NCI-H2171 treated with DMSO at 0.1 percent for 48 hours (cell line): ENCODE measurements at places on chromosomes 11 and 22.
A peak's percentile ranks its signal among the peaks of the same experiment; 100 is the strongest.

DNA sequence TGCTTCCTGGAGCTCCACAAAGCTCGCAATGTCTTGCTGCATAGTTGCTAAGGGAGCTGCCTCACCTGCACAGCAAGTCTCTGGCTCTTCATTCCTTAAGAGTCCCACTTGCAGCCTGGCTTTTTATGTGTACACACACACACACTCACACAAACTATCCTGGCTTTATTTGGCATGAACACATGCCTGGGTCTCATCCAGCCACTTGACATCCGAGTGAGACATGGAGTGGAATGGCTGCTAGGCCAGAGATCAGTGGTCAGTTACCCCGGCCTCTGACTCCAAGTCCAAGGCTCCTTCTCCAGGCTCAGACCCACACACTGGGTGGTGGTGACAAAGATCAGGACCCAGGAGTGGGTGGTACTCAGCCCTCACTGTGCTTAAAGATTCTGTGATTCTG is 37.9 kb upstream of the CLTCL1 start:
- DNase-seq: no peak

GRCh38 chr11:104390651-104391050 is 226.7 kb upstream of the PDGFD start:
- no peak for DNase-seq

GRCh38 chr11:2532704-2533586 is 88.1 kb downstream of the KCNQ1 start:
- DNase-seq: peak; percentile 68

DNA sequence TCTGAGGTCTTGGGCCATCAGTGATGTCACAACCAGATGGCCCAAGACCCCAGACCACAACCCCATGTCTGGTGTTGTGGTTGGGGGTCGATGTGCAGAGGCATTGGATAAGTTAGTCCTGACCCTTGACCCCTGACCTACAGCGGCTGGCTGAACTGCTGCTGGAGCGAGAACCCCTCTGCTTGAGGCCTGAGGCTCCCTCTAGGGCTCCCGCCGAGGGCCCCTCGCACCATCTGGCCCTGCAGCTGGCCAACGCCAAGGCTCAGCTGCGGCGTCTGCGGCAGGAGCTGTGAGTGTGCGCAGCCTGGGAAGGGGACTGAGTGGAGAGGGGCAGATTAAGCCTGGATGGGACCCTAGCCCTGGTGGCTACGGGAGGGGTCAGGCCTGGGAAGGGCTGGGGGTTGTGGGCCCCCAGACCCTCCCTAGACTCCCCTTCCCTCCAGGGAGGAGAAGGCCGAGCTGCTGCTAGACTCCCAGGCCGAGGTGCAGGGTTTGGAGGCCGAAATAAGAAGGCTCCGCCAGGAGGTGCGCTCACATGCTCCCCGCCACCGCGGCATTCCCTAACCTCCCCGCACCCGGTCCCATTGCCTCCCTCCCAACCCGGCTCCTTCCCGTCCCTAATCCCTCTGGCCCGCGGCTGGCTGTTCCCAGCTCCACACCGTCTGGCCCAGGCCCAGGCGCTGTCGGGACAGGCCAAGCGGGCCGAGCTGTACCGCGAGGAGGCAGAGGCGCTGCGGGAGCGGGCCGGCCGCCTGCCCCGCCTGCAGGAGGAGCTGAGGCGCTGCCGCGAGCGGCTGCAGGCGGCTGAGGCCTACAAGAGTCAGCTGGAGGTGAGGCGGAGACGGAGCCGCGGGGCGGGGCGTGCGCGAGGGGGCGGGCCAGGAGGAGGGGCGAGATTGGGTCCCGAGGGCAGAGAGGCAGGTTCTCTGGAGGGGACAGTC is 2.1 kb downstream of the CCDC88B start:
- peak; percentile 95 for DNase-seq

DNA sequence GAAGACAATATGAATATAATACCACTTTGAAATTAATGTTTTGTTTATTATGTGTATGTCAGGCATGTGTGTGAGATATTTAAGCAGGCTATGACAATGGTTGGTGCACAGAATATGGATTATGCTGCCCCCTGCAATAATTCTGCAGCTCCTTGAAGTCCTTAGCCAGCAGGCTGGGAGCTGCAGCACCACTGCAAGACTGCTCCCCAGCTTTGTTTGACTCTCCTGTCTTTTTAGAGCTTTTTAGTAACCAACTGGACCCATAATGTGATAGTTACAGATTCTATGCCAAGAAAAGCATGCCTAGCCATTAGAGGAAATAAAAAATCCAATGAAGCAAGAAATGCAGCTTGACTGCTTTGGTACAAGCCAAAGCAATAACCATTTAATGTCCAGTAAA is 535.1 kb downstream of the TMEM135 start:
- DNase-seq: no peak
